NCI-H187 treated with DMSO at 0.1 percent for 48 hours (cell line): ENCODE measurements at places on chromosomes 2 and 18.

DNA sequence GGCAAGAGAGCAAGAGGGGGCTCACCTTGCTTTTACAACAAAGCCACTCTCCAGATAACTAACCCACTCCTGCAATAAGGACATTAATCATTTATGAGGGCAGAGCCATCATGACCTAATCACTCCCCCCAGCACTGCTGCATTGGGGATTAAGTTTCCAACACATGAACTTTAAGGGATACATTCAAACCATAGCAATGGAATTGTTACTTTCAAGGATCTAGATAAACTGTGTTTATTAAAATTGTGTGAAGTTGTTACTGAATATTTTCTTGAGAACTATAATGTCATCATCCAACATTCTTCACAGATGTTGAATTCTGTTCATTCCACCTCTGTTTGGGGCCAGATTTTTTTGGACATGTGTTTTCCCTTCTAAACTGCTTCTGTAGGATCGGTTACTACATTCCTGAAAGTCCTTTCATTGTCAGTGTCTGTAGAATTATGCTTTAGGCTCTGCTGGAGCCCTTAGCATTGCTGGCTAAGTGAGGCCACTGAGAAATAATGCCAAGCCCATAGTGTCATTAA lies 50.4 kb downstream of the SPATS2L start:
- no peak for DNase-seq

- DNase-seq = peak; percentile 70
These were observed 101.6 kb downstream of the SPTBN1 start for GRCh38 chr2:54557601-54558187.

- no peak for DNase-seq
These were observed 9.6 kb upstream of the ALPK2 start for GRCh38 chr18:58638441-58638840.

DNA sequence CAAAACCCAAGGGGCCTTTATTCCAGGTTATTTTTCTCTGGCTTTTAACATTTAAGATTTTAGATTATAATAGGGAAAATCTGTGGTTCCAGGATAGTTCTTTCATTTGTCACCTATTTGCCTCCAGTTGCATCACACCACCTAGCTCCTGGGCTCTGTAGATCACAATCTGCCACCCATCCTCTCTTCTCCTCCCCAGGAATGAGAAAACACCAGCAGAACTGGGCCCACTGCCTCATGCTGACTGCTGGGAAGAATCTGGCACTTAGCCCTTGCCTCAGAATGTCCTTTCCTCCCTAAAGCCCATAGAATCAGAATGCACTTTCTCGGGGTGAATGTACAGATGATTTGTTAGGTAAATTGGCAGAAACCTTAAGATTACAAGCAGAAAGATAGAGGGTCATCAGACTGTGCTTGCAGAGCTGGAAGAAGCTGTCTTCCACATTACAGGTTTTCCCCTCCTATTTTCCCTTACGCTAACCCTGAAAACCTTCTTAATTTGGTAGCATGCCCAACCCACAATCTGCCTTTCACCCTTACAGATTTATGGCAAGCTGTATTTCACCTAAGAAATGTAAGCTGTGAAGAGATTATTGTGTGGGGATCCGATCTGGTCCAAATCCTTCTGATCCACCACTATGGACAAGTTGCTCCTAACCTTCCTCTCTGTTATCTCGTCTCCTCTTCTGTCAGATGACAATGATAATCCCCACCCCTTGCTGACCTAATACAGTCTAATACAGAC lies 72.6 kb downstream of the LRRC30 start:
- no peak for DNase-seq

- no peak for DNase-seq
These were observed 146.6 kb downstream of the ZNF516 start for GRCh38 chr18:76348267-76349066.

GRCh38 chr2:184633726-184634125 lies 35.4 kb downstream of the ZNF804A start:
- no peak for DNase-seq

DNA sequence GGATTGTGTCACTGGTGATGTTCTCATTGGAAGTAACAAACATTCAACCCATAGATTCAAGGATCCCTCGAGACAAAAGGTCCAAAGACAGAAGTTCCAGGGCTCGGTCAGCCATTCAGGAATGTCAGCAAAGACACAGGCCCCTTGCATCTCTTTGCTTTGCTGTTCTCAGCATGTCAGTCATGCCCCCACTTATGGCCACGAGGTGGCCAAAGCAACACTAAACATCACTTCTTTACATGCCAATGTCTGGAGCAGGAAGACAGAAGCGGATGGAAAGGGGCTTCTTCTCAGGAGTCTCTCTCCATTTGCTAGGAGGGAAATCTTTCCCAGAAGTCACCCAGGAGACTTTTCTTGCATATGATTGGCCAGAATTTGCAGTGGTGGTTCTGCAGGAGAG lies 191.6 kb upstream of the SP5 start:
- no peak for DNase-seq

DNA sequence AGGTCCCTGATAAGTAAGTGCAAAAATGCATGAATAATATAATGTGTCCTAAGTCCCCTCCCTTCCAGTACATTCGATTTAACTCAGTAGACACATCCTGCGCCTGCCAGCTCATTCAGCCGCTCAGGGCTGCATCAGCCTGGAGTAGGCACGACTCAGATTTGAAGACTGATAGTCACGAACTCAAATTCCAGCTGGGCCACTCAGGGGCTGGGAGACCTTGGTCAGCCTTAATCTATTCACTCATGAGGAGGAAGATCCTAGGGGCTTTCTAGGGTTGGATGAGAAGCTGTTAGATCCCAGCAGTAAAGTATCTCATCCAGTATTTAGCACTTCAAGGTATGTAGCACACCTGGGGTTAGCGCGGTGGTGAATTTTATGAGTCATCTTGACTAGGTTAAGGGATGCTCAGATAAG lies 98.9 kb upstream of the ODC1 start:
- DNase-seq = no peak

GRCh38 chr18:813172-814071 lies 1.4 kb upstream of the YES1 start:
- no peak for DNase-seq

- DNase-seq = no peak
These were observed 59.1 kb downstream of the NYAP2 start for GRCh38 chr2:225458431-225459117.

DNA sequence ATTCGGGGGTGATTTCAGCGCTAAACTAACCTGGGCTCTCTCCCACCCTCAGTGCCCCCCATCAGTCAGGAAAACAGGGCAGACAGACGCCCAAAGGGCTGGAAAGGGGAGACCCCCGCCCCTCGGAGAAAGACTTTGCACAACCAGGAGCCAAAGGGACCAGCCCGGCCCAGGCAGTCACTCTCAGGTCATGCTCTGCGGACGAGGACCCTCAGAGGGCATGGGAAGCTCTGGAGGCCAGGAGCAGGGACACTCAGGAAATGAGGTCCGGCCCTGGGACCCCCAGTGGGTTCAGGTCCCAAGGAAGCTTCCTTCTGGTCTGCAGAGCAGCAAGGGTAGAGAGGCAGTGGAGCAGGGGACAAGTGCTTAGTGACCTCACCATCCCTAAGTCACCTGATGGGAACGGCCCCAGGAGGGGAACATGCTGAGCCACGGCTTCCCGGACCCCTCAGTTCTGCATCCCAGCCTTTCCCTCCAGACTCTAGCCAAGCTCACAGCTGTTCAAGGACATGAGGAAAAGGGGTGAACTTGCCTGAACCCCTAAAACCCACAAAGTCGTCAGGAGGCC lies 88.0 kb upstream of the GPC1 start:
- no peak for DNase-seq

- DNase-seq = no peak
These were observed 92.4 kb downstream of the ZAP70 start for GRCh38 chr2:97805776-97806175.

DNA sequence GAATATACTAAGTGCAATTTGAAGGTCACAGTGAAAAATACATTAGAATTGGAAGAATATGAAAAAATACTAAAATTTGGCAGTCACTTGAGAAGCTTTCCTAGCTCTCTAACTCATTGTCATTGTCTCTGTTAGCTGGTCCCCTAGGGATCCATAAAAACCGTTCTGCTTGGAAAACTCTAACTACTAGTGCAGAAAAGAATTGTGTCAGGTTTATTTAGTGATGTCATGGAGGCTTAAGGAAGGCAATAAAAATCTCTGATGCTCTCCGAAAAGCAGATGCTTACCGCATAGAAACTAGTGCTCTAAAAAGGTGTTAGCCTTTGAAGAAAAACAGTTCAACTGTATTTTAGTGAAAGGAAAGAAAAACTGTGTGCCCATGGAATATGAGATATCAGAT lies 150.1 kb upstream of the DLGAP1 start:
- peak; percentile 6 for DNase-seq

- DNase-seq = no peak
These were observed 1626.2 kb downstream of the LRP1B start for GRCh38 chr2:140504601-140505000.

GRCh38 chr2:202031246-202031951 lies 2.3 kb upstream of the FZD7 start:
- no peak for DNase-seq

DNA sequence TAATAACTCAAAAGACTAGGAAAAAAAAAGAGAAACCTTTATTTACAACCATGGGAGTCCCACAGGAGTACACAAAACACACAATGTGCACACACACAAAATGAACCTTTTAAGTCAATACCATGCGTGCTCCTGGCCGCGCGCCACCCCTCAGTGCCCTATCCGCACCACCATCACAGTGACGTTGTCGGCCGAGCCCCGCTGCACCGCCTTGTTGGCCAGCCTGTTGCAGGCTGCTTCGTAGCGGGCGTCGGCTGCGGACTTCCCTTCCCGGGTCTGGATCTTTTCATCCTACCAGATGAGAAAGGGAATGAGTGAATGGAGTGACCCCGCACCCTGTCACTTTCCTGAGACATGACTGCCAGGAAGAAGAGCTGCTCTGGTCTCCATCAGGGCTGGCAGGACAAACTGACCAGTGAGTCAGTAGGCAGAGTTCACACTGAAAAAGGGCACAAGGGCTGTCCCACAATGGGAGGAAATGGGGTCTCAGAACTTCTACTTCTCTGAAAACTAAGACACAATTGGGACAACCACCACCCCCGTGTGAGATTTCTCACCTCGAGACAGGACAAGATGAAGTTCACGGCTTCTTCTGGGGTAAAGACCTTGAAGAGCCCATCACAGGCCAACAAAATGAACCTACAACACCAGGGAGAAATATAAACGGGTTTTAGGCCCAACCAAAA lies 11.8 kb downstream of the ERFE start:
- no peak for DNase-seq

DNA sequence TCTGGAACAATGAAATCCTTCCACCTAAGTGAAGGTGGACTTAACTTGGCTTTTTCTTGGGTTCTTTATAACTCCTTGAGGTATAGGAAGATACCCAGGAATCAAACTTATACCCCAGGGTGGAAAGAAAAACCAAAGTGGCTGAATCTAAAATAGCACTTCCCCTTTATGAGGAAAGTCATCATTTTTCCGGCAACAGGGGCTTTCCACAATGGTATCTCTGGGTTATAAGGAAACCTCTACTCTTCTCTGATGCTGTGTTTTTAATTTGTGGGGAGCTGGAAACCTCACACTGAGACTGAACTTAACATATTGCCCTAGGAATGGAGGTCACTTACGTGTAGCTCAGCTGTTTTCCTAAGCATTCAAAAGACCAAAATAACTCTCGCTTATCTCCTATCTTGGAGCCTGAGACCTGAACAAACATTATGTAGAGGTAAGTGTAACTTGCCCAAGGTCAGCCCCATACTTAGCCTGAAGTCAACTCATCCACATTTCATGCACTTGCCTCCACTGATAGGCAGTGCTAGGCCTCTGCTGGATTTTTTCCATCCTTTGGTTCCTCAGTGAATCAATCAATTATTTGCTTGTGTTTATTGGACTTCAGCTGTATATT lies 117.9 kb downstream of the SETBP1 start:
- no peak for DNase-seq

GRCh38 chr2:225041207-225041850 lies 939 bp downstream of the DOCK10 start:
- DNase-seq = no peak

DNA sequence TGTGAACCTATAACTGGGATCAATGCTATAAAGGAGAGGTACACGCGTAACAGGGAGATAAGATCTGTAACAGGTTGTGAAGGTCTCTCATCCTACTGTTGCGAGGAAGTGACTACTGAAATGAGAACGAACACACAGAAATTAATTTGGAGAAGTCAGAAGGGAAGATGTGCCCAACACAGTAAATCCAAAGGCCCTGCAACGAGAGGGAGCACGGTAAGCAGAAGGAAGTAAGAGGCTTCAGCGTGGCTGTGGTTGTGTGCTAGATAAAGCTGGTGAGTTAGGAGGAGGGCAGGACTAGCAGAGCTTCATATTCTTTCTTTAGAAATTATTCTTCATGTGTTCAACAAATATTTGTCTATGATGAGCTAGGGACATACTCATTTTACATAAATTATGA lies 2.5 kb upstream of the ATG16L1 start:
- DNase-seq = no peak

DNA sequence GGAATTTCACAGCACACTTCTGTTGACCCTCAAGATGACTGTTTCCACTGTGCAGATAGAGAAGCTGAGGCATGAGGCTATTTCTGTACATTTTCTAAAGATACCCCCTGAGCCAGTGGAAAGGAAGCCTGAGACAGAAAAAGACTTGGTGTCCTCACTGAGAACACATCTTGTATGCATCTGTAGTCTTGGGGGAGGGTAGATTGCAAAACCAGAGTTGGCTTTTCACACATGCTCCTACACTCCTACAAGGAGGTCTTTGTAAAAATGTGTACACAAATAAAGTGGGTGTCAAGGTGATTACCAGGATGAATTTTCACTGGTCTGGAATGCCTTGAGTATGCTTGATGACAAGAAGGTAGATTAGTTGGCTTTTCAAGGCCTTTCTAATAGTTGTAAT lies 98.0 kb downstream of the KCTD18 start:
- no peak for DNase-seq

DNA sequence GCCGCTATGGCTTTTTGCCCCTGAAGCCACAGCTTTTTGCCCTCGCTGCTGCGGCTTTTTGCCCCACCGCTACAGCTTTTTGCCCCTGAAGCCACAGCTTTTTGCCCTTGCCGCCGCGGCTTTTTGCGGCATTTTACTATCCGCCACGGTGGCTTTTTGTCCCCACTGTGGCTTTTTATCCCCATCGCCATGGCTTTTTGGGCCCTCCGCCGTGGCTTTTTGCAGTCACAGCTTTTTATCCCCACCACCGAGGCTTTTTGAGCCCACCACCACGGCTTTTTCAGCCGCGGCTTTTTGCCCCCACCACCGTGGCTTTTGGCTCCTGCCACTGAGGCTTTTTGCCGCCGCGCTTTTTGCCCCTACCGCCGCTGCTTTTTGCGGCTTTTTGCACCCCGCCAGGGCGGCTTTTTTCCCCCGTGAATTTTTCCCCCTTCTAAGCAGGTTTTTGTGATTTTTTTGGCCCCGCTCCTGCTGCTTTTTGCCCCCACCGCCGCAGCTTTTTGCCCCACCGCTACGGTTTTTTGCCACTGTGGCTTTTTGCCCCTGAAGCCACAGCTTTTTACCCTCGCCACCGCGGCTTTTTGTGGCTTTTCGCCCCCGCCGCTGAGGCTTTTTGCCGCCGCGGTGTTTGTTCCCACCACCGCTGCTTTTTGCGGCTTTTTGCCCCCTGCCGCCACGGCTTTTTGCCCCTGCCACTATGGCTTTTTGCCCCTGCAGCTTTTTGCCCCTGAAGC lies 2797.2 kb upstream of the TEKT4 start:
- no peak for DNase-seq
